ENCODE measurements at places on chromosomes 13 and 19. TPM values are rescaled to one million over a fixed set of nuclear protein-coding genes. Genes with fewer than 3 reads are reported as not detected.

DNA sequence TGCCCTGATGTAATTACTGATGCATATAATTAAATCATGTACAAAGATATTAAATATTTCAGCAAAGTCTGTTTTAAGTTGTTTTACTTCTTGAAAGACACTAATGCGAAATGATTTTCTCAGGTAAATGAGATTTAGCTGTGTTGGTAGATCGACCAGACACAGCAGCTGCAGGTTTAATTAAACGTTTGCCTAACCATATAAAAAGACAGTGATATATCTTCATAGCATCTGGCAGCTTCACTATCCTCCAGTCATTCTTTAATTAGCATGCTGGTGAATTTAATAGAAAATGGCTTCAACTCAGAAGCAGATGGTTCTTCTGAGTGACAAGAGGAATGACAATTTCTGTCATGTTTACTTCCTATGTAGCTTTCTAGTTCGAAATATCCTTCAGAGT, 69.3 kb downstream of the NHLRC3 start:
- no peak for DNase-seq

DNA sequence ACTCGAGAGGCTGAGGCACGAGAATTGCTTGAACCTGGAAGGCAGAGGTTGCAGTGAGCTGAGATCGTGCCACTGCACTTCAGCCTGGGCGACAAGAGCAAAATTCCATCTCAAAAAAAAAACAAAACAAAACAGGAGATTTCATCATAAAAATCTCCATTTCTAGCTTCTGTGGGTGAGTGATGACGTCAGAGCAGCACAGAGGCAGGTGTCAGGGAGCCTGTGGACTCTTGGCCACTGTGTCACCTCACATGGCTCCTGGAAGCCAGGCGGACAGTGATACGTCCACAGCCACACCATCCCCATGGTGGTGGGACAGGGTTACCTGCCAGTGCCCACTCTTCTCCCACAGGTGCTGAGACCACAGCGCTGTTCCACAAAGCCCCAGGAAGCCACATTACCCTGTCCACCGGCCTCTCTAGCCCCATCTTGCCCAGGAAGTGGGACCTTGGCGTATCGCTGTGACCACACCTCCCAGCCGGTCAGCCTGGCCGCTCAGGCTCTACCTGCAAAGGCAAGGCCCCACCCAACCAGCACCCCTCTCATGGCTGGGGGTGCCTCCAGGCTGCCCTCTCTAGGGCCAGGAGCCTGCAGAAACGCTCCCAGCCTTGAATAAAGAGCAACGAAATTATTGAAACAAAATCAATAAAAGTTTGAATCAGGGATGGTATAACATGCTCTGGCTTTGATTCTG, 2.5 kb upstream of the FXYD3 start:
- DNase-seq, result no peak

The LILRB2 gene
- polyA plus RNA-seq, result 1.1 TPM

The IGLON5 gene
- 4.3 TPM for polyA plus RNA-seq

The KLK15 gene
- 0.11 TPM for polyA plus RNA-seq
